ENCODE measurements at places on chromosomes 4 and X.

- peak; percentile 15 for DNase-seq
These were observed 2.7 kb downstream of the TMEM154 start for GRCh38 chr4:152677117-152677516.

DNA sequence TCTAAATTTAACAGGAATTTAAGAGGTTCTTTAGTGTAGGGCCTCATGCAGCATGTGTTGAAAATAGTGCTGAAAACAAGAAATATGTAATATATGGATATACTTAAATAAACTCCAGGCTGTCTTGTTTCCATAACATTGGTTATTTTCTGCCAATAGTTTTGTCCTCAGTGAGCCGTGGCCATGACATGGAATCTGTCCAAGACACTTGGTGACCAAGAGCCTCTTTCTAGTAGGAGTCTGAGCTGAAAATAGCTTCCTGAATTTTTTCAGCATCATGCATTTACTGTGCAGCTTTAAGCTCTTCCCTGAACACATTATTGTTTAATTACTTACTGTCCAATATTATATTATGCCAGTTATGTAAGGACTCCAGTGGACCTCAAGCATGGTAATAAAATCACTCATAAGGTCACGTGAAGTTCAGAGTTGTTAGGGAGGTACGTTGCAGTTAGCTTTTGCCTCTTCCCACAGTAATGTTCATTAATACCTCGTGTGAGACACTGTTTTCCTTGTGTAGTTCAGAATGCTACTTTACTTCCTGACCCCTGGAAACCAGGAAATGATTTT lies 488.2 kb downstream of the GRID2 start:
- DNase-seq = no peak

DNA sequence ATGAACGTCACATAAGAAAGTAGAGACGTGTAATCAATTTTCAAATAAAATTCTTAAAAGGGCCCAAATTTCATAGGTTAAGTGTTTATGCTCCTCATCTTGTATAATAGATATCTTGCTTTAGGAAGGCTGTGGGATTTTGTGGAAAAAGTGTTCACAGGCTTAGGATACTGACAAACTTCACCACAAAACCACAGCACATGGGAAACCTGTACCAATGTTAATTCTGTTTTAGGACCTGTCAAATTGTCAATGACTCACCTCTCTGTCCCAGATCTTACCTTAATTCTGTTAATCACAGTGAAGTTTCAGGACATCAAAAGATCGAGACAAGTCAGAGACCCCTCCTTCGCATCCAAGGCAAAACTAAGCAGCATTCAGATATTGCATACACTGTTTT lies 24.2 kb downstream of the FGFBP1 start:
- peak; percentile 92 for DNase-seq

- DNase-seq = peak; percentile 76
These were observed 12.4 kb downstream of the LIMCH1 start for GRCh38 chr4:41550308-41550707.

DNA sequence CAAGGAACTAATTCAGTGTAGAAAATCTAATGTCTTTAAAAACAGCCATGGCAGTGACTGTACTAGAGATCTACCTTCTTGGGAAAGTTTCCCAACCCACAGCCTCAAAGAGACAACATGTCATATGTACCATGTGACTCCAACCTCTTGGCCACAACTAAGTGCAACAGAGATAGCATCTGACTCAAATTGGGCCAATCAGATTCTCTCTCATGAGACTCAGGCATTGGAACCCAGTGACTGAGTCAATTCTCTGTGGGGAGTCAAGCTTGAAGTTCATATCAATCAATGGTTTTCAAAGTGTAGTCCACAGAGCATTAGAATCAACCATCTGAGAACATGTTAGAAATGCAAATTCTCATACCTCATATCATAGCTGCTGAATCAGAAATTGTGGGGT lies 123.3 kb downstream of the MBNL3 start:
- no peak for DNase-seq

- peak; percentile 62 for DNase-seq
These were observed 74.6 kb downstream of the MAP3K15 start for GRCh38 chrX:19440713-19441112.
